ENCODE measurements at places on chromosomes 13 and 19.

- no peak for DNase-seq
Observed at GRCh38 chr13:46303742-46304385, 83.2 kb downstream of the RUBCNL start.

GRCh38 chr19:42512743-42513304 is 15.5 kb downstream of the CEACAM1 start:
- DNase-seq = no peak

- no peak for DNase-seq
Observed at GRCh38 chr19:3099347-3100145, 5.4 kb downstream of the GNA11 start.

DNA sequence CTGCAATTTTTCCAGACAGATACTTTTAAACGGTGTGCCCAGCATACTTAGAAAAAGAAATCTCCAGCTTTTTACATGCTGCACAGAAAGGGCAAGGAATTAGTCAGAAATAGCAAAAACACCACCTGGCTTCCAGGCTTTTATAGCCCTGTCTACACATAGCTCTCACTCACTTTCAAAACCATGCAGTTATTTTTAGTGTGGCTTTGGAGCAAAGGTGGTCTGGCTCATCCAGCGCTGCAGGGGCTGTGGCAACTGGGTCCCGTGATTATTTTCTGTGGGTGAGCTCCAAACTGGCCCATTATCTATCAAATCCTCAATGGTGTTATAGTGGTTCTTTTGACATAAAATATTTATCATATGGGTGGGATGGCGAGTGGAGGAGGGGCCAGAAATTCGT is 57.0 kb downstream of the COL4A2 start:
- DNase-seq = no peak

DNA sequence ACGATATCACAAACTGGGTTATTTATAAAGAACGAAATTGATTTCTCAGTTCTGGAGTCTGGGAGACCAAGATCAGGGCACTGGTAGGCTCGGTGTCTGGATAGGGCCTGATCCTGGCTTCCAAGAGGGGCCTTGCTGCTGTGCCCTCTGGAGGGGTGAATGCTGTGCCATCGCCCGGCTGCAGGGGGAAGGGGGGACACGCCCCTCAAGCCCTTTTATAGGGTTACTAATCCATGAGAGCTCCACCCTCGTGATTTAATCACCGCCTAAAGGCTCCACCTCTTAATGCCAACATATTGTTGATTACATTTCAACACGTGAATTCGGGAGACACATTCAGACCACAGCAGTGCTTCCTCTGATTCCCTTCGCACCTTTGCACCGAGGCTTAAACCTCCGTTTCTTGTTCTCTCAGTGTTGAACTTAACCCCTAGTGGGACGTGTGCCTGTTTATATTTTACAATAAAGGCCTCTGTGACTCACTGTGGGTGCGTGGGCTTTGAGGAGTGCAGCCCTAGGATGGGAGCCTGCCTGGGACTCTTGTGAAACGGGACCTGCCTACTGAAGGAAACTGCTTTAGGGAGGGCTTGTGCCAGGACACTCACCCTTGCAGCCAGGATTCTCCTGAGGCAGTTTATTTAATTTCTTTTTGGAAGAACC is 52.4 kb upstream of the SPATA13 start:
- no peak for DNase-seq

GRCh38 chr19:36547001-36547732 is 19.1 kb upstream of the ZNF260 start:
- no peak for DNase-seq

- no peak for DNase-seq
Observed at GRCh38 chr19:14118165-14119051, 846 bp upstream of the PRKACA start.

- no peak for DNase-seq
Observed at GRCh38 chr13:113973218-113974164, at the start of gene C13orf46. C13orf46 (minus strand) TSS chr13:113974076; CDS start chr13:113973997, 79 bp downstream.

All from activated gamma-delta T cell (primary cell).